ENCODE measurements at places on chromosomes 11 and 22. TPM values are rescaled to one million over a fixed set of nuclear protein-coding genes. Genes with fewer than 3 reads are reported as not detected.

The ELF5 gene
- not detected for total RNA-seq

The MPZL3 gene
- total RNA-seq, result 5.8 TPM

The KCTD17 gene
- total RNA-seq, result 22.5 TPM

The SRPRA gene
- total RNA-seq, result 33.4 TPM

DNA sequence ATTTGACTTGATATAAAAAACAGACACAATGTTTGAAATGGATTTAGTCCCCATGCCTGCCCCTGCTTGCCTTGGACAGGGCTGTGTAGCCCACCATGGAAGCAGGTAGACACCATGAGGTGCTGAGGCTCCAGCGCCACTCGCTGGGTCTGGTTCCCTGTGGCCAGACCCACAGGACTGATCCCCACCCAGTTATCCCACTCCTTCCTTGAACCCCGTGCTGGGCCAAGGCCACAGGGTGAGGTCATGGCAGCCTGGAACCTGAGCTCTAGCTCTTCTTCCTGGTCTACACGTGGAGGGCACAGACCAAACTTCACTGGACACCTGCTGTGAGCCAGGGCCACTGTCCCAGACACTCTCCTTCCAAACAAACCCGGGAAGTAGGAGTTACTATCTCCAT, 42.5 kb downstream of the GAB4 start:
- no peak for DNase-seq

- DNase-seq, result no peak
Measured at GRCh38 chr11:74791333-74792100, 42.9 kb downstream of the RNF169 start.

GRCh38 chr11:71200761-71201160, 51.6 kb downstream of the SHANK2 start:
- no peak for DNase-seq

DNA sequence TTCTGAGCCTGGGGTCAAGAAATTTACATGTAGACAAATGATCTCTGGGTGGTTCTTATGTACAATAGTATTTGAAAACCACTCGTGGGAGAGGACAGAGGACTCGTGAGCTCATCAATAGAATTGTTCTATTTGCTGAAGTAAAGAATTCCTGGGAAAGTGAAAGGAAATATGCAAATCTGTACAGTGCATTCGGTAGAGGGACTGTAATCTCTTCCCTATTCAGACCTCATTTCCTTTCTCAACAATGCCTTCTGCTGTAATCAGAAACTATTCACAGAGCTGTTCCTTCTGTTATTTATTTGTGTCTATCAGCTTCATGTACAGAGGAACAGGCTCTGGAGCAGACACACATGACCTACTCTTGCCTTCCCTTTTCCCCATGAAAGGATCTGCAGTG, 709.4 kb upstream of the KIRREL3 start:
- DNase-seq, result peak; percentile 50

GRCh38 chr11:6417907-6418556, 862 bp downstream of the APBB1 start:
- DNase-seq, result peak; percentile 20

GRCh38 chr11:106295974-106296373, 218.5 kb downstream of the AASDHPPT start:
- peak; percentile 19 for DNase-seq

DNA sequence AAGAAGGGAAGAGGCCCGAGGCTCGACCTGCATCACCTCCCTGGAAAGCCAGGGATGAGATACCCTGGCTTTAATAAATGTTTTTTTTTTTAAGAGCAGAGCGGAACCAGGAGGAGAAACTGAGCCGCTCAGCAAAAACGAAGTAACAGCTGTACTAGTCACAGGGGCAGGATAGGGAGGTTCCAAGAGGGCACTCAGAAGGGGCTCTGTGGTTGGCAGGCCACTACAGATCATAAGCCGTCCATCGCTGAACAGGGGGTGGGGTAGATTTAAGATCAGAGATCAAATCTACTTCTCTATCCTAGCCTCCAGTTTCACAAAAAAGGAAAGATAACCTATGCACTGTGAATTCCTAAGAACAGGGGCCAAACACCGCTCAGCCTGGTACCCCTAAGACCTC, 625 bp downstream of the EIF3D start:
- no peak for DNase-seq

GRCh38 chr11:35487532-35488078, 37.8 kb downstream of the PAMR1 start:
- DNase-seq, result peak; percentile 76

GRCh38 chr11:12094872-12095800, 15.3 kb upstream of the MICAL2 start:
- no peak for DNase-seq

DNA sequence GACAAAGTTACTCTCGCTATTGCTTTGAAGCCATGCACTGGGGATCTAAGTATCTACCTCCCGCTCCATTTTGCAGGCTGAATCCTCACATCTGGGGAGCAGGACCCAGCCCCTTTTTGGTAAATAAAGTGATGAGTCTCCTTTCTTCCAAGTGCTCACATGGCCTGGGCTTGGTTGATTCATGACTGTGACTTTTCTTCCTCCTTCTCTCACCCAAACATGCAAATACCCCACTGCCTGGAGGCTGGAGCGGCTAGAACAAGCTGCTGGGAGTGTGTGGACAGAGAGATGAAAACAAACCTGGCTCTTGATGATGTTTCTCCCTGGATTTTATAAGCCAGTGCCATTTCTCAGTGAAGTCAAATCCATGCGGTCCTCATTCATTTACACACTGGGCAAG, 72.7 kb downstream of the TRIM29 start:
- no peak for DNase-seq

DNA sequence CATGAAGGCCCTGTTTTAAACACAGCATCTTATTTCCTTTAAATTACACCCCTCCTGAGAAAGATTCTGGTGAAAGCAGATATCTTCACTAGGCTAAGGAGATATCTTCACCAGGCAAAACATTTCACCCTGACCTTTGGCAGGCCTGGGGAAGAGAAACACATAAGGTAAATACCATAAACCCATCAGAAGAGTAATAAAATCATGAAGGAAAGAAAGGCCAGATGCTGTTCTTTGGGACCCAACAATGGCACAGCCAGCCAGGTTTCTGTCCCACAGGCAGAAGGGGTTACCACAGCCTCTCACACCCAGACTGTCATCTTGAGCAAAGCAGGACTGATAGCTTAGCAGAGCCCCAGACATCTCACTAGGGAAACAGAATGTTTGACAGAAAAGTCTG, 125.4 kb downstream of the CCDC34 start:
- DNase-seq, result no peak

- DNase-seq, result no peak
Measured at GRCh38 chr11:67085617-67086016, 29.0 kb downstream of the RHOD start.

DNA sequence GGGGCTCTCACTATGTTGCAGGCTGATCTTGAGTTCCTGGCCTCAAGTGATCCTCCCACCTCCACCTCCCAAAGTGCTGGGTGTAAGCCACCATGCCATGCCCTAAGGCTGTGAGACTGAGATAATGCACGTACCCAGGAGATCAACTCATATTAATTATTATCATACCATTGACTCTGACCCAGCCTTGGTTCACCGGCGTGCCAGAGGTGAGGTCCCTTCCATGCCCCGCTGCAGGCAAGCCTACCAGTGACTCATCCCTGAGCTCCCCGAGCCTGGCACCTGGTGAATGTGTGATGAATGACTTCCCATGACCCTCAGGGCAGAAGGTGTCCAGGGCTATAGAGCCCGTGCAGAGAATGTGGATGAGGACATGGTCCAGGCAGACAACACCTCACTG, 12.1 kb downstream of the GAL3ST1 start:
- DNase-seq, result no peak

- DNase-seq, result no peak
Measured at GRCh38 chr11:125174057-125174456, 9.5 kb downstream of the PKNOX2 start.

GRCh38 chr22:49777569-49778249, 50.0 kb downstream of the BRD1 start:
- no peak for DNase-seq

- no peak for DNase-seq
Measured at GRCh38 chr11:72962084-72962483, 147.9 kb downstream of the ATG16L2 start.
